ENCODE measurements at places on chromosomes 3 and 15.

DNA sequence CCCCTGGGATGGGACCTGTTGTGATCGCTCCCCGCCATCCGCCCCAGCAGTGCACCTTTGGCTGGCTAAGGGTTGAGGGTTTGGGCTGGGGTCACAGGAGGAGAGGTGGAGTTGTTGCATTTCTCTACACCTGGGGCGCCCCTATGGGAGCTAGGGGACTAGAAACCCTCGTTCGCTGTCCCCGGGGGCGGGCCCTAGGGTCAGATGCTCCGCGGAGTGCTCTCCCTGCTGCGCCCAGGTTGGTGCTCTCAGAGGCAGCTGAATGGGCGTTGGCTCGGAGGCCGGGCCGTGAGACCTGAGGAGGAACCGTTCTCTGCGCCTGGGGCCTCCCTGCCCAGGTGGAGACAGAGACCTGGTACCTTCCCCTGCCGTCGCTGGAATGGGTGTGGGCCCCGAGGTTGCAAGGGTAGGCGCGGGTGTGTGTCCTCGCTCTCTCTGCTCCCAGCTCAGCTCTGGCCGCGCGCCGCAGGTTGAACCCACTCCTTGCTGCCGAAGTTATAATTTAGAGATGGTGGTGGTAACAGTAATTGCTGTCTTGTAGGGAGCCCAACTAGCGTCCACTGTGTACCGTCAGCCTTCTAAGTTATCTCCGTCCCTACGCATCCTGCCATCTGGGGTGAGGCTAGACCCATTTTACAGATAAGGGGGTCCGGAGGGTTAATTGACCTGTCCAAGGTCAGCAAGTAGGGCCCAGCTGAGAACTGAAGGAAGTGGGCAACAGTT, 965 bp downstream of the FLNB start:
- DNase-seq = no peak

DNA sequence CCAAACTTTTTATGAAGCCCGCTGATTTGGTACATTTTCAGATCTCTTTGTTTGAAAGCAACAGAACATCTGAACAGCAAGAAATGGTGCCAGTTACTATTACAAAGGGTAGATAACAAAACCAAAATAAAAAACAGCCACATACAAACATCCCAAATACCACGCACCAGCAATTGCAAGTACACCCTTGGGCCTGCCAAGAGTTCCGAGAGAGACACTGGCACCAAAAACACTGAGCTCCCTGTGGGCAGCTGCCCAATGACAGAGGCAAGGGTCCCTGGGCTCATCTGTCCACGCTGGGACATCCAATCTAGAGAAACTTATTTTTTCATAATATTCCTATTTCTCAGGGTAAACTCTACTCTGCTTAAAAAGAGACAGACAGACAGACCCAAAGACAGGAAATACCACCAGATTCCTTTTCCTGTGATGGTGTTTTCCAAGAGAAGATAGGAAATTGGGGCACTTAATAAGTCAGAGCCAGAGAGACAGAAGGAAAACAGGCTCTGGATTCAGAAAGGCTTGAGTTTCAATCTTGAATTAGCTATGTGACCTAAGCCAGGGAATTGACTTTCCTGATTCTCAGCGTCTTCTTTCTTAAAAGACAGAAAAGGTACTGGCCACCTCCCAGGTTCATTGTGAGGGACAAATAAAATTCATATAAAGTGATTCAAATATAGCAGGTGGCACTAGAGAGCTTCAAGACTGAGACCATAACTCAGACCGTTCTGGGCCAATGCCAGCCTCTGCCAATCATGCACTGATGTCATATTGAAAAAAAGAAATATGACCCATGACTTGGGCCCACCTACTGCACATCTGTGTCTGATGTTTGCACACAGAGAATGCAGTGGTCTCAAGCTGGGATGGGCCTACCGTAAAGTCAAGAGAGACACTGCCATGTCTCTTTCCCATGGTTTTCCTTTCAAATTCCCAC, 61.3 kb downstream of the FOXP1 start:
- peak; percentile 15 for DNase-seq

DNA sequence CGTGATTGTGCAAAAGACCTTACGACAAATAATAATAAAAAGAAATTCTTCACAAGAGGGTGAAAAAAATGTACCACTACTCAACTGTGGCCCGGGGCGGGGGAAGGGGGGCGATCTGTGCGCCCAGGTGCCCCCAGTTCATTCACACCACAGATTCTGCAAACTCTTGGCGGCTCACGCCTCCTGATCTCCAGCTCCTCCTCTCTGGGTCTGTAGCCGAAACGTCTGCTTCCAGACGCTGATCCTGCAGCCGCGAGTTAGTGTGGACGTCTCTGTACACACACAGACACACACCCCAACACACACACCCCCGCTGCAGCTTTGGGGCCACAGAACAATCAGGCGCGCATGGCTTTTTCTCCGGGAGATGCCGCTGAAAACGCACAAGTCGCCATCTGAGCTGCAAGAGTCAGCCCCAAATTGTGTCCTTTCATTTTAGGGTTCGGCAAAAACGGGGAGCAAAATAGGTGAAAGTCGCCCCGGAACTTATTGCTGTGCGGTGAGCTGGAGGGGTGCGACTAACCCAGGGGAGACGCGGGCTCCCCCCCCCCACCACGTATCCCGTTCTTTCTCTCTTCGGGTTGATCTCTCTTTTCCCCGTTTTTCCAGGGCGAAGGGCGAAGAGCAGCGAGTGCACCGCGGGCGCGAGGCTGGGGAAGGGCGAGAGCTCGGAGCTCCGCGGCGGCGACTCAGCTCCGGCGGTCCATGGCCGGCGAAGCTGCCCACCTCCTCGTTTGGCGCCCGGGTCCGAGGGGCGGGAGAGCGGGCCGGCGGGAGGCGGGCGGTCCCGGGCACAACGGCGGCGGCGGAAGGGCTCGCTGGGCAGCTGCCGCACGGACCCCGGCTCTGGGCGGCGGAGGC, 505 bp upstream of the WNT5A start:
- DNase-seq = peak; percentile 66

GRCh38 chr15:81331600-81331999, 7.7 kb upstream of the STARD5 start:
- DNase-seq = no peak
